Body of pancreas (tissue), 4 donors: ENCODE measurements at places on chromosomes 16 and 17.

DNA sequence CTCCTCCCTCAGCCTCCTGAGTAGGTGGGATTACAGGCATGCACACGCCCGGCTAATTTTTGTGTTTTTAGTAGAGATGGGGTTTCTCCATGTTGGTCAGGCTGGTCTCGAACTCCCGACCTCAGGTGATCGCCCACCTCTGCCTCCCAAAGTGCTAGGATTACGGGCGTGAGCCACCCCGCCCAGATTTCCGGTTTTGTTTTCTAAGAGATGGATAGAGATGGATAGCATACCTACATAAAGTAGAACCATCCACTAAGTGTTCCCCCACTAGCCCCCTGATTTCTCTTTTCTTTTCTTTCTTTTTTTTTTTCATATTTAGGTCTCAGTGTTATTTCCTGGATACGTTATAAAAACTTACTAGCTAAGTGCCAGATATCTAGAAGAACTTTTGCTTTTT lies 2.0 kb downstream of the WSB1 start:
- no peaks in the 10 kb centered on the region for H3K36me3 ChIP-seq
- H3K4me3 ChIP-seq: peak overlapping the region; percentile 81
- DNase-seq: no peak
- H3K27ac ChIP-seq: peak overlapping the region; percentile 99

DNA sequence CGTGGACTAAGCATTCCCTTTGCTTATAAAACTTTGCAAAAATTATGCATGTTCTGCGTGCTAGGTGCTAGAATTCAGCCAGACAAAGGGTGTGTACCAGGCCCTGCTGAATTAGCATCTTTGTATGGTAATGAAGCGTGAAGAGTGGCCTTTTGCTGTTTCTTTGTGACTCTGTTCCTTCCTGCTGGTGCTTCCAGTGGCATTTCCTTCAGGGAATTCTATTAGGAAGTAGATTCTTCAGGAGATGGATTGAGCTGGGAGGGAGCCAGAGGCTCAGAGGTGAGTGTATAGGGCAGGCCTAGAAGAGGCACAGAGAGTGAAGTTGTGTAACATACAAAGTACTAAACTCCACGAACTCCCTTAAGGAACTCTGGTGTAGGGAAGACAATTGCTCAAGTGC lies 73.9 kb upstream of the ASIC2 start:
- no peaks in the 10 kb centered on the region for H3K36me3 ChIP-seq
- no peak overlapping the region for H3K27ac ChIP-seq
- H3K27me3 ChIP-seq: peaks cover 4% of the 10 kb centered on the region
- H3K4me1 ChIP-seq: peaks cover 6% of the 10 kb centered on the region
- DNase-seq: no peak
- no peak overlapping the region for H3K4me3 ChIP-seq

GRCh38 chr16:11016993-11017392 lies 72.6 kb downstream of the CLEC16A start:
- no peak overlapping the region for H3K4me3 ChIP-seq
- peaks cover 3% of the 10 kb centered on the region for H3K36me3 ChIP-seq
- H3K27ac ChIP-seq: no peak overlapping the region
- H3K27me3 ChIP-seq: no peaks in the 10 kb centered on the region

GRCh38 chr16:15494236-15494635 lies 59.8 kb downstream of the BMERB1 start:
- H3K27me3 ChIP-seq: no peaks in the 10 kb centered on the region
- no peak overlapping the region for H3K4me3 ChIP-seq
- no peaks in the 10 kb centered on the region for H3K36me3 ChIP-seq
- H3K4me1 ChIP-seq: no peaks in the 10 kb centered on the region
- no peak for DNase-seq
